ENCODE measurements at places on chromosomes 3 and 15.

DNA sequence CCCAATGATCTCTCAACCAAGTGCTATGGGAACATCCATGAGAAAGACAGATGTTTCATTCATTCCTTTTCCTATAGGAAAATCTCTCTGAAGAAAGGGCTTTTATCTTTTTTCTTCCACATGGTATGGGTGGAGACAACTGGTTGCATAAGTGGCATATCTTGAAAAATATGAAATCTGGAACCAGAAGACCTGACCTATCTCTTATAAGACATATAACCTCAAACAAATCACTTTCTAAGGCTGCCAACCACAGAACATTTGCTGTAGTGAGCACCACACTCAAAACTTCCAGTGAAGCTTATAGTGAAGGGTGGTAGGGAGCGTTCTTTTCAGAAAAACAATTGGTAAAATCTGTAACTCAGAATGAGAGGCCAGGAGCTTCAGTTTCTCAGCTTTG lies 58.5 kb downstream of the SHQ1 start:
- DNase-seq = no peak

DNA sequence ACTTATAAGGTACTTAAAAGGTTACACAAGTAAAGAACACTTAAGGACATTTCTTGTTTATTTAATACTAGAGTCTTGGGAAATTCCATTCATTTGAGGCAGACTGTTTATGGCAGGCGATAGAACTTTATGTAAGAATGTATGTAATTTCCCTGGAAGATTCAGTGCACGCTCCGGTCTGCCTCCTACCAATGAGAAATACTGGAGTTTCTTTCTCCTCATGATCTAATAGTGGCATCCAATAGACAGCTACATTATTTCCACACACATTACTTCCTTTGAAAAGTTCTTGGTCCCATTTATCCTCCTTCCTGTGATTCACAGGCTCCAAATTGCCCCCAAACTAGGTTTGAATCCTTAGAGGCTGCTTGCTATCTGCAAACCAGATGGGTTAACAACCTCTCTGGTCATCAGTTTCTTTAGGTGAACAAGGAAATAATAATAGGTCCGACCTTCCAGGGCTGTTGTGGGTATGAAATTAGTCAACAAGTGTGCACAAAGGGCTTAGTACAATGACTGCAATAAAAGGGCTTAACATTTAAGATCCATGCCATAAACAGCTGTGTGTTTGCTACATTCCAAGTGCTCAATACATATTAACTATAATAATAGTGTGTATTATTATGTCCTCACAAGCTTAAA lies 30.7 kb downstream of the EIF4E3 start:
- no peak for DNase-seq

- no peak for DNase-seq
Observed at GRCh38 chr3:107421170-107421792, 44.0 kb downstream of the CCDC54 start.

DNA sequence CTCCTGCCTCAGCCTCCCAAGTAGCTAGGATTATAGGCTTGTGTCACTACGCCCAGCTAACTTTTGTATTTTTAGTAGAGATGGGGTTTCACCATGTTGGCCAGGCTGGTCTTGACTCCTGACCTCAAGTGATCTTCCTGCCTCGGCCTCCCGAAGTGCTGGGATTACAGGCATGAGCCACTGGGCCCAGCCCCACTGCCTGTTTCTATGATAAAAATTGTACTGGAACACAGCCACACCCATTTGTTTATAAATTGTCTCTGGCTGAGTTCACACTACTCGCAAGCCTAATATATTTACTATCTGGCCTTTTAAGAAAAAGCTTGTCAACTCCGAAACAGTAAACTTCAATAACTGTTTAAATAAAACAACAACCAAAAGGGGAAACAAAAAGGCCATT lies 309.4 kb upstream of the WNT5A start:
- DNase-seq = no peak

DNA sequence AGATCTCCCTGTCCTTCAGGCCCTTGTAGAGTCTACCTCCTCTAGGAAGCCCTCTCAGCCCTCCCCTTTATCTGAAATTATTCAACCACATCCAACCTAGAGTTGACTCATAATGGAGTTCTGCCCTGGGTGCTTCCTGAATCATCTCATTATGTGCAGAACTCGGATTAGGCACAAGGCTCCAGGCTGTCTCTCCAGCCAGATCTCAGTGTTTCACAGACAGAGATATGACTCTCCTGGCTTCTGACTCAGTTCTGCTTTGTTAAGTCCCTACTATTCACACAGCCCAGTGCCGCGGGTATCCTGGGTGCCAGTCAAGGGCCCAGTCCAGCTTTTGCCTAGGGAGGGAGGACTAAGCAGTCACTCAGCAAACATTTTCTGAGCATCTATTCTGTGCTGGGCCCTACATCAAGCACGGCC lies 9.3 kb downstream of the STRA6 start:
- no peak for DNase-seq

DNA sequence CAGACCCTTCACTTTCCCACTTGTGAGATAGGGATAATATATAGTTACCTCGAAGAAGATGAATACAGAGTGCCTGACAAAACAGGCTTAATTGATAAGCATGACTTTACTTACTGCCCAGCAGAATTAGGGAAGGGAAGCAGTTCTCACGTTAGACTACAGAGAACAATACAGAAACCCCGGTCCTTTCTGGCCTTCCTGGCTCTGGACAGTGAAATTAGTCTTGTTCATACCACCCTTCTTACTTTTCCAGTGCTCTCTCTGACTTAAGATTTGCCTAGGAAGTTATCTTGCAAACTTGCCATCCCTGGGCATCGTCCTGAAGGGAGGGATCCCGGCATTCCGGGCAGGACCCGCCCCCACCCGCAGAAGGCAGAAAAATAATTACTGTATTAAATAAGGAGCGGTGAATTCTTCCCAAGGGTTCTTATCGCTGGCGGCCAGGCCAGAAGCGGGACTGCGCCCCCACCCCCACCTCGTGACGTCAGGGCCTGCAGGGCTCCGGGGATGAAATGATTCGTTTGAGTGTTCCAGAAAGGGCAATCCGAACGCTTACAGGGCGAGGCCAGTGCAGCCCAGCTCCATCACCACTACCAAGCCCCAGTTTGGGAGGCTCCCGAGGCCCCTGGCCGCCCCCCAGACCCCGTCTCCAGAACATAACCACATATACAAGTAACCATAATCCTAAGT lies 8.4 kb downstream of the SOX2 start:
- DNase-seq = no peak

DNA sequence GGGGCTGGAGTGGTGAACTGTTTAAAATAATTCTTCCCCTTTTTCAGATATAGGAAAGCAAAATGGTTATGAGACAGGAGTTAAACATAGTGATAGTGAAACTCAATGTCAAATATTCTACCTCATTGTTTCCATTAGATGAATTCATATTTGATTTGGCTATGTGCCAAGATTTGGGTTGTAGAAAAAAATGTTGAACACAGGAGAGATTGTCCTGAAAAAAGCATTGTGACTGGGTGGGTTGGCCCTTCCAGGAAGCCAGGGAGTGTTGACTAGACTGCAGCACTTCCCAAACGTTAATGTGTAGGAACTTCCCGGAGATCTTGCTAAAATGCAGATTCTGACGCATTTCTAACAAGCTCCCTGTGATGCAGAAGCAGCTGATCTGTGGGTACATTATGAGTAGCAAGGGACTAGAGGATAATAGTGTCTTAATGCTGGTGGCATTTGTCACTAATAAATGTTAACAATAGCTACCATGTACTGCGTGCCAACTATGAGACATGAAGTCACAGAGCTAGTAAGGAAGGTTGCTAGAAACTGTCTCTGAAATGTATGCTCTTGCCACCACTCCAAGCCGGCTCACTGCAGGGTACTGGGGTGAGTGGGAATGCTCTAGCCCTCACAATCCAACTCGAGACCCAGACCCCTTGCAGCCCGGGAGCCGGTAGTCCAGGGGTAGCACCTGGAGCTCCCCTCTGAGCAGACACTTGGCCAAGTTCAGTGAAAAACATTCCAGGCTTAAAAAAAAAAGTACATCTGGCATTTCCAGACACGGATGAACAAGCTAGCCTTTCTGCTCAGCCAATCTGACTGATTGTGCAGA lies 120.6 kb downstream of the CD47 start:
- no peak for DNase-seq

DNA sequence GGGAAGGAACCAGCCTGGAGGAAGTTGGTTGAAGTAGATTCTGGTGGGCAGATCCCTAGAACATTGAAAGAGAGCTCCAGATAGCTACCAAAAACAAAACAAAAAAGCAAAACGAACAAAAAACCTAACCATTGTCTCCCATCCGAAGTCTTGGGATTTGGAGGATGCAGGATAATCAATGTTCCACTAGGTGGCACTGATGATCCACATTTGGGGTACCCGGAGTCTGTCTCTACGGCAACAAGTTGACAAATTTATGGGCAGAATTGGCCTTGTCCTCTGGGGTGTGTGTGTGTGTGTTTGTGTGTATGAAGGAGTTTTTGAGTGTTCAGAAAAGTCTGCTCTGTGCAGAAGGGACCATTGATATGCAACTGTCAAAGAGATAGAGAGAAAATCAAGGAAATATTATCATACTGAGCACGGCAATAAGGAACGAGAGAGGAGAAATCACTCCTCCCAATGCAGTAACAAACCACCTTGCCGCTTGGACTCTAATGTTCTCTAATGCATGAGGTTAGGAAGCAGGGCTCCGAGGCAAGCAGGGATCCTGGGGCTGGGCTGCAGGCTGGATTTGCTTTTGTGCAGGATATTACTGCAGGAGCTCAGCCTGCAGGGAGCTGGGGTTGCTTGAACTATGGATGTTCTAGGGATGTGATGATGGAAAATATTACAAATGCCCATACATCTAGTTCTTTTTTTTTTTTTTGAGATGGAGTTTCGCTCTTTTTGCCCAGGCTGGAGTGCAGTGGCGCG lies 59.8 kb upstream of the KLHL25 start:
- DNase-seq = peak; percentile 3

DNA sequence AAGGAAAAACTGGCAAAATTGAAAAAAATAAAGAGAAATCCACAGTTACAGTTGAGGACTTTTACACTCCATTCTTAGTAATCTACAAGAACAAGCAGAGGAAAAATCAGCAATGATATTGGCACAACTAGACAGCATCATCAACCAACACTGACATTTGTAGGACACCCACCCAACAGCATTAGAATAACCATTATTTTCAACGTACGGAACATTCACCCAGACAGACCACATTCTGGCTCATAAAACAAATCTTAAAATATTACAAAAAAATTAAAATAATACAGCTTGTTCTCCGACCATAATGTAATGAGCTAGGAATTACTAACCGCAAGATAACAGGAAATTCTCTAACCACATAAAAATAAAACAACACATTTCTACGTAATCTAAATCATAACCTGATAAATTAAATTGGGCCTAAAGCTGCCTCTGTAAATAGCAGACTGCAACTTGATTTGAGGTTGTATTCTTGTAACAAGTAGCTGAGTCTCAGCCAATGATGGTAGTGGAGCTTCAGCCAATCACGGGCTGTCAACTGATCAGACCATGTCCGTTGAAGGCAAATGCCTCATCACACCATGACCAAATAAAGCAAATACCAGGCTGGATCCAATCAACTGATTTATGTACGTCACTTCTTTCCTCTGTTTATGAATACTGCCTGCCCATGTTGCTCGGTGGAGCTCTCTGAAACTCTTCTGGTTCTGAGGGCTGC lies 9.2 kb downstream of the PLSCR4 start:
- no peak for DNase-seq

DNA sequence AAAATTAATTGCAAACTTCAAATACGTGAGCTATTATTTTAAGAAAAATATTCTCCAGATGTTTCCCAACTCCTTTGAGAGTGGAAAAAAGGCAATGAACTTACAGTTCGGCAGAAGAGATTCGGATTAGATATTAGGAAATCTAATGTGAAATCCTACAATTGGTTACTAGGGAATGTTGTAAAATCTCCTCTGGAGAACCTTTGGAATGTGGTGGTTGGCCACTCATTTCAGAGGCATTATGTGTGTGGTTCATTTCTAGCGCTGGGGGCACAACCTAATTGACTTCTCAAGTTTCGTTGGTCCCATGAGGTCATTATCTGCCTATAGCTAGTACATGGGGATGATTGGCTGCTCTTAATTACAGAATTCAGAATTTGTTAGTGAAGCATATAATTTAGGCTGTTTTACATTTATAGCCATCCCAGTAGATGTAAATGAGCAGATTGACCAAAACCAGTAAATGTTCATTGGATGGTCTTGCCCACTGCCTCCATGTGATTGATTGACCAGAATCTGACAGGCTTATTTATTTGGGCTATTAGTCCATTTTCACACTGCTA lies 34.6 kb upstream of the CMSS1 start:
- DNase-seq = no peak

DNA sequence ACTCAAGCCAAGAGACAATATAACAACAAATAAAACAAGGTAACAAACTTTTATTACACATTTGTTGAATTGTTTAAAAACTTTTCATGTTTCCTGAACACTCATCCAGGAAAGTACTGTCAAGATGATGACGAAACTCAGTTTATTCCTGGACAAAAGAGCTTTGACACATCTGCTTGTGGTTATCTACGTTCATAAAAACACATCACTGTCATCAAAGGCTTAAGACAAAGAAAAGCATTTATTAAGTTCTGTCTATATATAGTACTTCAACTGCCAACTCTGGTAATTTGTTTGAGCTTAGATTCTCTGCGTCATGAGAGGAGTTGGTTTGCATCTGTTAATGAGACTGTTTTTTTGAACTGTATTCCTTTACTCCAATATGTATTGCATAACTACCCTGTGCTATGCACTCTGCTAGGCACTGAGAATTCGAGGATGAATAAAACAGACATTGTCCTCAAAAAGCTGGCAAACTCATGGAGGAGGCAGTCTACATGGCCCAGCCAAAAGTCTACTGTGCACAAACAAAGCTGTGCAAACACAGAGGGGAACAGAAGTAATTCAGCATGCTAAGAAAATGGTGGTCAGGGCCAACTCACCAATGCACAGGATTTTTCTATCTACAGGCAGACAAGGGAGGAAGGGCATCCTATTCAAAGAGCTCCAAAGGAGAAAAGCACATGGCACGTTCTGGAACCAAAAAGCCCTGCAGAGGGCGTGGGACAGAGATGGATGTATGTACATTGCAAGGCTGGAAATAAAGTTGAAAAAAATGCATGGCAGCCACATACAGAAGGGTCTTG lies 21.5 kb downstream of the PLD1 start:
- no peak for DNase-seq
